NCI-H226 (cell line): ENCODE measurements at places on chromosomes 11 and 22.

DNA sequence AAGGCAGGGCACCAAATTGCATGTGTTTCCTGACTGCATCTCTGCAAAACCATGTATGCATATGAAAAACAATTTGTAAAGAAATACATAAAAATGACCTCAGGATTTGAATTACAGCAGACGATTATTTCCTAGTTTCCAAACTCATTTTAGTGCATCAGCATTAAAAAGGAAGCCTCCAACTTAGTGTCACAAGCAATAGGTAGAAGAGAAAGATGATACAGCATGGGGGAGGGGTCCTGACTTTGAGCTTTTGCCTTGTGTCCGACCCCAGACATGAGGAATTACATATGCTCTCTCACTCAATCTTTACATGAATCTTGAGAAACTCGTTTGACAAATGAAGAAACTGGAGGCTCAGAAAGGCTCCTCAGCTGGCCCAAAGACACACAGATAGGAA is 294.6 kb upstream of the NARS2 start:
- no peak for DNase-seq

DNA sequence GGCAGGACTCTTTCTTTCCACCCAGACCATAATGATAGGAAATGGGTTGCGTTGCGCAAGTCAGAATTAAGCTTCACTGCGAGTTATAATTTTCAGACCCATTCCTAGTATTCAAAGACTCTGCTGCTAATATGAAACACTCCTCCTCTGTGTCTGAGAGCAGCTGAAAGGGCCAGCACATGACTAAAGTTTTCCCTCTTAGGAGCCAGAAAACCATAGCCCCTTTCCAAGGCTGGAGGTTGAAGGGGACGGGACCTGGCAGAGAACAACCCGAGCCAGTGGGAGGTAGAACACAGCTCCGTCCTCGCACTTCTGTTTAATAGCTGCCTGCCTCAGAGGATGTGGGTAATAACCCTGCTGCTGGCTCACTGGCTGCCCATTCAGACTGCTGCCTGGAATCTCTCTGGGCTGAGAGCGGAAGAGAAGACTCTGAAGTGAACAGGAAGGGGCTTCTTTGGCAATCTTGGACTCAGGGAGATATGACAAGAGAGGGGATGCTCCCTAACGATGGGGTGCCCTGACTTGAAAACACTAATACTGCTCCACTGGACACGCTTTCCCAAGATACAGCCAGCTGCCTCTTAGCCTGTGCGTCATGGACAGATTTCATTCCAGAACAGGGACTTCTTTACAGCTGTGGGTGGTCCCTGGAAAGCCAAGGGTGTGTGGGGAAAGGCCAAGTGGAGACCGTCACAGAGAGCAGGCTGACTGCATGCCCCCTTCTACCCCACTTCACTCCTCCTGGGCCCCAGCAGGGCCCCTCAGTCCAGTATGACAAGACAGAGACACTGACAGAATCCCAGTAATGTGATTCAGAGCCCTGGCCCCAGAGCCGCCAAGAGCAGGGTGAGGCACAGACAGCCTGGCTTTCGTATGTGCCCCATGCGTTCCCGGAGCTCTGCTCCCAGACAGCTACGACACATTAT is 156.9 kb downstream of the FEZ1 start:
- DNase-seq = no peak

DNA sequence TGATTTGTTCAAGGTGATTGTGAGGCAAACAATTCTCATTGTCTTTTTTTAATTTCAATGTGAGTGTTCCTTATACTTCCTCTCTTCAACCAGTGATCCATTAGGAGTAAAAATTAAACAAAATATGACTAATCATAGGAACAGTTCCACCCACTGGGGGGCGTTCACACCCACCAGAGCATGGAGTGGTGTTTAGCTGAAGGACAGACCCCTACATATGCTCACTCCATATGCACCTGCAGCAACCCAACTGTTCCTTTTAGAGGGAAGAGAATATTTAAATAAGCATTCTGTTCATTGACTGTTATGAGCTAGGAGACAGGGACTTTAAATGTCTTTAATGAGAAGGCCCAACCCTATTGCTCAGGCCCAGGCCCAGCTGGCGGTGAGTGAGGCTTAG is 78.7 kb upstream of the DRD2 start:
- no peak for DNase-seq

- DNase-seq = no peak
These were observed 167.1 kb upstream of the NARS2 start for GRCh38 chr11:78741741-78742140.

- no peak for DNase-seq
These were observed 17.1 kb downstream of the TUBGCP6 start for GRCh38 chr22:50227579-50228215.

DNA sequence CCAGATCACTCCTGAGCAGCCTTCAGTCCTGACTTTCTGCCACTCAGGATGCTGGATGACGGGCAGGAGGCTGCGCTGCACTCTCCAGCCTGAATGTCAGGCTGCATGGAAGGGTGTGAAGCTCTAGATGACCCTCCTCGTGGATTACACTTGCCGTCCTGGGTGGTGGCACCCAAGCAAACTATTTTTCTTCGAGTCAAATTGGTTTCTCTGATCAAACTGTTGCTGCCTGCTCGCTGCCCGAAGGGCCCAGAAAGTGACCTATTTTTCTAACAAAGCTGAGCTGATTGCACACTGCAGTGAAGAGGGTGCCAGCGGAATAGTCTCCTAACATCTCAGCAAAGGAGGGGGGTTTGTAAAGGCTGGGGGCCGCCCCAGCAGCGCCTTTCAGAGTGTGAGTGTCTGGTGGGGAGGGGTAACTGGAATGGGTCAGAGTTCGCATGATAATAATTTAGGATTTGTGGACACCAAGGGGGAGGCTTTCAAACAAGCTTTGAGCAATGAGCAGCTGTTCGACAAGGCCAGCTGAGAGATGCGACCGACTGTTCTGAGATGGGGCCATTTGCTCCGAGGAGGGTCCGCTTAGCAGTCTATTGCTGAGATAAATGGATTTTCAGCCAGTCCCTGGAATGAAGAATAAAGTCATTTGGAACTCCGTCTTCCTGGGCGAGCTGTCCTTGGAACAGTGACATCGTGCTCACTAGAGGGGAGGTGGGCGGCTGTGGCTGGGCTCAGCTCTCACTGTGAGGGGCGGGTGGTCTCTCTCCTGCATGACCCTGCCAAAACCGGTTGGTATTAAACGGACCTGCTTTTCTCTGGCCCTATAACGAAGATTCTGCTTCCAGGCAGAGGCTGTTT is 537.6 kb downstream of the BRD1 start:
- no peak for DNase-seq

GRCh38 chr11:59659981-59660380 is 8.9 kb downstream of the PATL1 start:
- DNase-seq = no peak

GRCh38 chr11:69398529-69399492 is 82.7 kb upstream of the LINC01488 start:
- DNase-seq = no peak

DNA sequence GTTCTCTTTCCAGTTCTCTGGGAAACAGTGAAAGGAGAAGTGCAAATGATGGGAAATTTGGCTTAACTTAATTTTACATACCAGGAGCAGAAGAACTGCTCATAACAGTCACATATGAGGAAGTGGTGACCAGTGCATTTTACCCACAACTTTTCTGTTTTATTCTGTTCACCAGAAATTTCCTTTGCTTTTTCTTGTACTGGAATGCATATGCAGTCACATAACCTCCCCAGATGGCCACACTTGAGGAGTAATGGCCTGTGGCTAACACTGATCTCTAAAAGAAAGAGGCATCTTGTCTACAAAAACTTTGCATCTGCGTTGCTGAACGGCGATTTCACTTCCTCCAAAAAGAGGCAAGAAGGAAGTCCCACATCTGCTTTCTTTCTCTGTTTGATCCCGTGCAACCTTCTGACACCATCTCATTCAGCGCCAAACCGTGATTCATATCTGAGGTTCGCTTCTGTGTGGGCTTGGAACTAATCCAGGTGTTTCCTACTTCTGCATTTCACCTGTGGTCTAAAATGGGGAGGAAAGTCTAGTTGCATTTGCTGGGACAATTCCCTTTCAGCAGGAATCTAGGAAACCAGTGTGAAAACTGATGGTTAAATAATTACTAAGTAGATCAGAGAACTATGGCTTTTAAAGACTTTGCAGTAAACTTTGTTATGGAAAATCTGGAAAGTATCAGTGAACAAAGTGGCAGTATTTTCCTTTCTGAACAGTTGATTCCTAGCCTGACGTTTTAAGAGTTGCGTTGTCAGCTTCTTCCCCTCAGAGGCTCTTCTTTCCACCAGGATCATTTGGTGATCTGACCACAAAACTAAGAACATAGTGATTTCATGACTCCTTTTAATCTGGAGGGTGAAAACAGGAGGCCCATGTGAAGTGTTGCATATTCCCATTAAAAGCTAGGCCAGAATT is 4.2 kb upstream of the MPEG1 start:
- DNase-seq = no peak

- no peak for DNase-seq
These were observed 579.3 kb downstream of the BUD13 start for GRCh38 chr11:116193321-116194131.

DNA sequence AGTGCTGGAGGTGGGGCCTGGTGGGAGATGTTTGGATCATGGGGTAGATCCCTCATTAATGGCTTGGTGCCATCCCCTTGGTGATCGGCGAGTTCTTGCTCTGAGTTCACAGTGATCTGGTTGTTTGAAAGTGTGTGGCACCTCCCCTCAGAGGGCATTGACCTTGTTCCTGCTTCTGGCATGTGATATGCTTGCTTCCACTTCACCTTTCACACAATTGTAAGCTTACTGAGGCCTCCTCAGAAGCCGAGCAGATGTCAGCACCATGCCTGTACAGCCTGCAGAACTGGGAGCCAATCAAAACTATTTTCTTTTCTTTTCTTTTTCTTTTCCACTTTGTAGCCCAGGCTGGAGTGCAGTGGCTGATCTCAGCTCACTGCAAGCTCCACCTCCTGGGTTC is 11.0 kb upstream of the CATSPER1 start:
- DNase-seq = no peak

DNA sequence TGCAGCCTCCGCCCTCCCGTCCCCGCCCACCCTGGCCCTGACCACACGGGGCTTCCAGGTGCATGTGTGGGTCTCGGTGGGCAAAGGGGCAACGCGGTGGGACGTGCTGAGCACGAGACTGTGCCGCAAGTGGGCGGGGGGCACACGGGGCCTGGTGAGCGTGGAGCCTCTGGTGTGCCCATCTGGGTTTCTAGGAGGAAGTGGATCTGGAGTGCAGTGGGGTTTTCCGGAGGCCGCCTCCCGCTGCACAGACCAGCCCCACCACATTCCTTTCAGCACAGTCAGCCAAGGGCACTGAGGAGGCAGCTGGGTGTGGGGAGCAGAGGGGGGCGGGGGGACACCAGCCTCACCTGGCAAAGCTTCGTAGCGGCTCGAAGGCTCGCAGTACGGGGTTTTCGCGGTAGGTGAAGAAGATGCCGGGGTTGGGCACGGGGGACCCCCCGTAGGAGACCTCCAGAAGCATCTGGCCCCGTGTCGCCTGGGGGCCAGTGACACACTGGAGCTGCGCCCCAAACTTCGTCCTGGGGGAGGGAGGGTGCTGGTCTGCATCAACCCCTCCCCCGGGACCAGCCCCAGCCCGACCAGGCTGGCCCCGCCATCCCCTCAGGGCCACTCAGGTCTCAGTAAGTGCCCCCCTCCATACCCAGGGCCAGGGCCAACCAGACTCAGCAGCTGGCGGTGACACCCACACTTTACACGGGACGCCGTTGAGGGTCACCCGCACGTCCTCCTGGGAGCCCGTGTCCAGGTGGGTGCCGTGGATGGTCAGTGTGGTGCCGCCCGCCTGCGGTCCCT is 12.4 kb upstream of the MAPK11 start:
- peak; percentile 83 for DNase-seq

GRCh38 chr11:65903068-65903481 is 2.9 kb upstream of the FOSL1 start:
- peak; percentile 77 for DNase-seq

- DNase-seq = no peak
These were observed 44.6 kb downstream of the COPB1 start for GRCh38 chr11:14454861-14455632.

DNA sequence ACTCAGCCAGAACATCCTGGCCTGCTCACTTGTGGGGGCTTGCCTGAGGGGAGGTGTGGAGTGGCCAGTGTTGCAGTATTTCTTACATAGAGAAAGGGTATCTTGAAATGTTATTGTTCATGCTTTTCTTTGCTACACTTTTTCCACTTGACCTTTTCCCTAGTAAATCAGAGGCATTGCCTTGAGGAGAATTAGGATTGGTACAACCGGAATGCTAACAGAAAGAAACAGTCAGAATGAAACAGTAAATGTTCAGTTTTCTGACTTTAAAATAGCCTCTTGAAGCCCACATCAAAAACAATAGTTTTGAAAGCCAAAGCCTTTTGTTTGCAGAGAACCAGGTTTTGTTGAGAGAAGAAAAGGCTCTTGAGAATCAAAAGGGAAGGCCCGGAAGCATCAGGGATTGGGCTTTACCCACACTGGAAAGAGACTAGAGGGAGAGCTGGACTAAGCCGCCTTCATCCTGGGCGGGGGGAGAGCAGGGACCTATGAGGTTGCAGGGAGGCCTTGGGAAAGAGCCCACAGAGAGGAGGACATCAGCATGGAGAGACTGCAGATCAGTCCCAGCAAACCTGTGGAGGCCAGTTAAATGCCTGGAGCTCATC is 12.4 kb downstream of the ADM start:
- DNase-seq = no peak

GRCh38 chr22:39475337-39475736 is 18.5 kb downstream of the MGAT3 start:
- no peak for DNase-seq

- no peak for DNase-seq
These were observed 315.3 kb upstream of the LUZP2 start for GRCh38 chr11:24181395-24182047.

DNA sequence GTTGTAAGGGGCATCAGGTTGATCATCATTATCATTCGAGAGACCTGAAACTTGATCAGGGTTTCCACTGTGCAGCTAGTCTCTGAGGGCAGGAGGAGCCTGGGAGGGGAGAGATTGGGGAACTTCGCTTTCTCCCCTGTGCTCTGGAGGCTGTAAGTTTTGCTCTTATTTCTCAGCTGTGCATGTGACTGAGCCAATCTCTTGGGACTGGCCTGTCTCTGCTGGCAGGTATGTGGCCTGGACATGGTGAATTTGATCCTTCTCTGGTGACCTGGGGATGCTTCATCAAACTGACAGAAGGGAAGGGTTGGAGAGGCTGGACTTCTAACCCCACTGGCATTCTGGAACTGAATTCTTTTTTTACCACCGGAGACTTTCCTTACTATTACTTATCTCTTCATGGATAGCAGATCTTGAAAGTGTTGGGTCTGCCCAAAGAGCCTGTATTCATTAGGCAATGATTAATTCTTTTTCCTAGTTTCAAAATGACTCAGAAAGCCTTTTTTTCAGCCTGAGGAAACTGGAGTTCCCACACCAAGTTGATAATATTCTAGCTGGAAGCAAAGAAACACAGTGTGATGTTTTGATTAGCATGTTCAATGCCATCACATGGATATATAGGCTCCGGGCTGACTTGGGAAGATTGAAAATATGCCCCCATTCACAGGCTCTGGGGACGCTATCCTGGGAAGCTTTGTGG is 36.5 kb downstream of the TSPAN18 start:
- peak; percentile 68 for DNase-seq
